Keratinocyte (primary cell): ENCODE measurements at places on chromosomes 2 and 18.

GRCh38 chr2:237977380-237977779 is 10.6 kb downstream of the UBE2F start:
- no peak for DNase-seq

DNA sequence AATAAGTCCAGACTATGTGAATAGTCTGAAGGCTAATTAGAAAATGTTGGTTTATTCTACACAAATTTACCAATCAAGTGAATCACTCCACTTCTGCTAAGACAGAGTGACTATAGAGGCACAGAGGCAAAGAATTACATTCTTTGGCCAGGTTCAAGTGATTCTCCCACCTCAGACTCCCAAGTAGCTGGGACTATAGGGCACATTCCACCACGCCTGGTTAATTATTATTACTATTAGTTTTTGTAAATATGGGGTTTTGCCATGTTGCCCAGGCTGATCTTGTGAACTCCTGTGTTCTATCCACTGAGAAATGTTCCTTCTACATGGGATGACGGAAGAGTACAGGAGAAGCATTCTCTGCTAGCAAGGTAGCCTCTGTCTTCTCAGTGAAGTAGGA is 37.6 kb upstream of the PSME4 start:
- no peak for DNase-seq

- no peak for DNase-seq
Observed at GRCh38 chr2:197934261-197934933, 130.0 kb downstream of the PLCL1 start.

DNA sequence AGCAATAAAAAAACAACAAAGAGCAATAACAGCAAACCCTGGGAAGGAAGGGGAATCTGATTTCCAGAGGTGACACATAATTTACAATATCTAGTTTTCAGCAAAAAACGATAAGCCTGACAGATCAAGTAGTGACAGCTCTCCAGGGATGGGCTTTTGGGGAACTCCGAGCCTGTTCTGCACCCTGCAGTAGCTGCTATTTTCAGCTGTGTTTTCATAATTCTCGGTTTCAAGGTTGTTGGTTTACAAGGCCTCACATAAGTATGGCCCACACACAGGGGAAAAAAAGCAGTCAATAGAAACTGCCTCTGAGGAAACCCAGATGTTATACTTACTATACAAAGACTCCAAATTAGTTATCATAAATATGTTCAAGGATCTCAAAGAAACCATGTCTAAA is 67.7 kb upstream of the CTLA4 start:
- no peak for DNase-seq

- DNase-seq, result no peak
Observed at GRCh38 chr2:74576211-74576862, 21.8 kb downstream of the DOK1 start.

DNA sequence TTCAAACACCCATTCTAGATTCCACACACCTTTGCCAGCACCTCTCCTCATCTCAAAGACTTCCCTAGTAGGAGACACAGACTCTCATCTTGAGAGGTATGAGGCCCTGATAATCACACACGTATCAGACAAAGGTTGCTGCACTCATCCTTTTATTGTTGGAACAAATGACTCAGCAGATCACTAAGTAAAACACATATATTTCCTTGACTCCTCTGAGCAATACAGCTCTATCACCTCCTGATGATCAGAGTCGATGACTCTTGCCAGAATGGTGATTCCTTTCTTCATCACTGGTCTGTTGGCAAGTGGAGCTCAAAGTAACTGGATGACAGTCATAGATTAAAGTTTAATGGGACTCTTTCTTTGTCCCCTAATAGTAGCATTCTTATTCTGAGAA is 1049.2 kb upstream of the ZEB2 start:
- DNase-seq, result no peak

DNA sequence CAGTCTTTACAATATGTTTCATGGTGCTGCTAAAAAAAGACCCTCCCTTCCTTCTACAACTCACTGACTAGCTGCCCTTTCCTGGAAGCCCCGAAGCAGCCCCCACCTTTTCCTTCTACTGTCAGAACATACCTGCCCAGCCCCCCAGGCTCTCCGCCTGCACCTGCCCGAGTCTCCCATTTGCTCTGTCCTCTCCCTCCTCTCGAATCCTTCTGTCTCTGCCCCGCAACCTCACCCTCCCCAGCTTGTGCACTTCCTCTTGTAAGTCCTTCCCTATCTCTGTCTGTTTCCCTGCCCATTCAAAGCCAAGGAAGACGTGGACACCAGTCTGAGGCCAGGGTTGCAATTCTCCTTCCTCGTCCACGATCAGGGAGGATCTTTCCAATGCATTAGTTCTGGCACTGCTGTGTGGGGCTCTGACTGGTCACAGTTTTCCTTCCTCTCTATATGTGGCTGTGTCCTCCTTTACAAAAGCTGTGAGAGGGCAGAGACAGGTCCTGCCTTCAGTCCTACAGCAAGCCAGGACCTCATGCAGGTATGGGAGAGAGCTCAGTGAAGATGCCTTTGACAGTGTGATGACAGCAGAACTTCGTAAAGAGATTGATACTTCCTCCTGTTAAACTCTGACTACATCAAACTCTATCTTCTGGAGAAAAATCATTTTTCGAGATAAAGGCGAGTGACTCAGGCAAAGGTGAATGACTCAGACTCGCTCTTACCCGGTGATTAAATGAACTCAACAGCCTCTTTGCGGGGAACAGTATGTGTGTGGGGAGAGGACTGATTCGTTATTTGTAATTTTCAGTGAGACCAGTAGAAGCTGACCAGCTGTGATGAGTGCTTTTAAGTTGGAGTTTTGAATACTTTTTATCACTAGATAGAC is 14.2 kb downstream of the TNFRSF11A start:
- peak; percentile 25 for DNase-seq

DNA sequence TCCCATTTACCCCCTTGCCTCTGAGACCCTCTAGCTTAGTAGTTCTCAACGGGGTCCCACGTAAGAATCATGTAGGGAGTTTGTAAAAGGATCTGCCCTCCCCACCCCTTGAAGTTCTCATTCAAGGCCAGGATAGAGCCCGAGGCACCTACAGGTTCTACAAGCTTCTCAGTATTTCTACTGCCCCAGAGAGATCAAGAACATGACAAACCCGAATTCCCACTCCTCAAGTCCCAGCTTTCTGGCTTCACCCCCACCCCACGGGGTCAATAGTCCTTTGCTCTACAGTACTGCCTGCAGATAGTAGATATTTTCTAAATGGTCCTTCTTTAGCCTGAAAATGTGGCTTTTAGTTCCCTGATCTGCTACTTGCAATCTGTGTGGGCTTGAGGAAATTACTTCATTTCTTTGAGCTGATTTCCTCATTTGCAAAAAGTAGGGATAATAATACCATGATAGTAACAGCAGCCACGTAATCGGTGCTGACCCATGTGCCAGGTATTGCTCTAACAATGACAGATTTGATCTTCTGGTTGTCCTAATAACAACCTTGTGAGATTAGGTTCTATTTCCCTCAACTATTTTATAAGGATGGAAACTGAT is 7.1 kb downstream of the CIB4 start:
- no peak for DNase-seq

DNA sequence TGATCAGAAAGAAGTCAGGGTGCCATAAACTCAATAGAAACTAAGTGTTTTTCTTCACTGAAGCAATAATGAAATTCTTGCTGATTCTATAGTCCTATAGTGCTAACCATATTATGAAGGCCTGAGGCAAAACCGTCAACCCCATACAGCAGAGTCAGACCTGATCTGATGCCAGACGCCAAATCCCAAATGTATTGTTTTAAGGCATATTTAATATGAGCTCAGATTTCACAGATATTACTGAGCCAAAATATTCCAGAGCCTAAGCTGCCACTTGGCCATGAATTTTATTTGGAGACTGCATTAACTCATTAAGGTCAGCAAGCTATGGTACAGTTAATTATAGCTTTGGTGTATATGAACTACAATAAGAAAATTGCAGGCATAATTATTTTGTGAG is 53.4 kb downstream of the SCN1A start:
- no peak for DNase-seq

DNA sequence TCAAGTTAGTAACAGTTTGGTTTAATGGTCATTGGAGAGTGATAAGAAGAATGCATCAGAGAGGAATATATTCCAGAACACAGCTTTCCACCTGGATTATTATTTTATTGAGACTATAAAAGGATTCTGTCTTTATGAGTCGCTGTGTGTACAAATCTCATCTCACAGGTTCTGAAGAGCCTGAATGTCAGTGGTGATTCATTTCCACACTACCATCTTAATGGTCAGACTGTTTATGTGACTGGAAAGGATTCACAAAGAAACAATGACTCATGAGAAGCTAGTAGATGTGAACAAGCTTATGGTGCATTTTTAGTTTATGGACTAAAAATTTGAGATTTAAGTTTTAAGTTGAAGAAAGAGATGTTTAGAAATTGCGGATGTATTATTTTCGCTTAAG is 685.4 kb upstream of the NRXN1 start:
- no peak for DNase-seq

GRCh38 chr2:69077252-69077950 is 64.4 kb downstream of the ANTXR1 start:
- DNase-seq, result no peak

- DNase-seq, result no peak
Observed at GRCh38 chr2:128775217-128775913, 456.7 kb upstream of the HS6ST1 start.

GRCh38 chr2:157735532-157735931 is 106.9 kb upstream of the ACVR1C start:
- no peak for DNase-seq

DNA sequence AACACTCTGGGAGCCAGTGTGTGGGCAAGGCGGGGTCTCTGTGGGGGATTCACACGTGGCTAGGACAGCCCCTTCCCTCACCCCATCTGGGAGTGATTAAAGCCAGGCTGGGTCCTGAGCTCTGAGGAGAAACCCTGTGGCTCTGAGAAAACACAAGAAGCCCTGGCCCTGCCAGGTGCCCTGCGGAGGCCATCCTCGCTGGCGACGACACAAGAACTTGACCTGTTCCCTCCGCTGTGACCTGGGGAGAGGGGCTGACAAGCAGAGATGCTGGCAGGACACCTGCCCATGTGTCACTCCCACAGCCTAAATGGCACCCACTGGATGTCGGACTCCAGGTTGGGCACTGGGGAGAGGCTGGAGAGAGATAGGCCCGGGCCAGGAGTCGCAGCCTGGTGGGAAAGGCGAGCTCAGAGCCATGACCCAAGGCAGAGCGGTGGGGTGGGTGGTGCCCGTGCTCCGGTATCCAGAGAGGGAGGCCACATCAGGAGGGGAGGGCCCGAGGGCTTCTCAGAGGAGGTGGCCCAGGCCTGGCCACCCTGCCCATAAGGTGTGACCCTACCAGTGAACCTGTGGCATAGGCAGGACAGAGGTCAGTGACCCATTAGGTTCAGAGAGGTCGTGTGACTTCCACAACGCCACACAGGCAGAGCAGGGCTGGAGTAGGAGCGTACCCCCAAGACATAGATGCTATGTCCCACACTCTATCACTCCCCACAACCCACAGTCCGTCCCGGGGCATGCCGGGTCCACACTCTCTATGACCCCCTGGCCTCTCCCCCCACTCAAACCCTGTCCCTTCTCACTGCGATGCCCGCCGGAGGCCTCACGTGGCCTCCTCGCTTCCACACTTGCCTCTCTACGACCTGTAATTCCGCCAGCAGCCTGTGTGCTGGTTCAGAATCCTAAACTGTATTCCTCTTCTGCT is 59.4 kb upstream of the HPCAL1 start:
- no peak for DNase-seq

DNA sequence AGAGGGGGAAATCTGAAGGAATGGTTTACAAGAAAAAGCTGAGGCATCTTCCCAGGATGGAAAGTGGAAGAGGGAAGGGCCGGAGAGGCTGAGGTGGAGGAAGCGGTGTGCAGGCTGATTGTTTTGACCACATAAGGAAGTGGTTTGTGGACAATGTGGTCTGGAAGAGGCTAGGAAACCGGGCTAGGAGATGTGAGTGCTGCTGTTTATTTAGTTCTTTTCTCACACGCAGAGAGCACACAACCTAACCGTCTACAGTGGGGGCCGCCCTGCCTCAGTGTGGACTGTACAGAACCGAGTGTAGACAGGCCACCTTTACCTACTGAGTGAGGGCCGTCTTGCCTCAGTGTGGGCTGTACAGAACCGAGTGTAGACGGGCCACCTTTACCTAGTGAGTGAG is 251.7 kb upstream of the PXDN start:
- DNase-seq, result no peak

DNA sequence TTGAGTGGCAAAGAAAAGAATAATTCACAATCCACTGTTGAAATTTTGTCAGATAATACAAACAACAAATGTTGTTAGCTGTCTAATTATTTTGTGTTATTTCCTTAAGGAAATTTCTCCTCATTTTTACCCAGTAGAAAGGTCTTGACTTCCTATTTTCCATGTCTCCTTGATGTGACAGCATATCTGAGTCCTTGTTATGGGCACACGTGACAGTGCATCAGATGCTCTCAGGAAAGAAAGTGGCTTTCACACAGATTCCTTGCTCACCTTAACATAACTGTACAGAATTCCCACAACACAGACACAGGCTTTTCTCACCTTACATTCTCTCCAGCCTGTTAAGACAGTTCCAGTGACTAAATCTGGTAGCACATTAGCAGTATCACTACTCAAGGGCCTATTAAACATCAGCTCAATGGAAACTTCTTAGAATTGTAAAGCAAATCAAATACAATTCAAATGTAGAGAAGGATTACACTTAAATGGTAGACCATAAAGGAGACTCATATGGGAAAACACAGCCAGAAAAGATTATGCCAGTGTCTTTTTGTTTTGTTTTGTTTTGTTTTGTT is 30.2 kb upstream of the GPR55 start:
- DNase-seq, result no peak

DNA sequence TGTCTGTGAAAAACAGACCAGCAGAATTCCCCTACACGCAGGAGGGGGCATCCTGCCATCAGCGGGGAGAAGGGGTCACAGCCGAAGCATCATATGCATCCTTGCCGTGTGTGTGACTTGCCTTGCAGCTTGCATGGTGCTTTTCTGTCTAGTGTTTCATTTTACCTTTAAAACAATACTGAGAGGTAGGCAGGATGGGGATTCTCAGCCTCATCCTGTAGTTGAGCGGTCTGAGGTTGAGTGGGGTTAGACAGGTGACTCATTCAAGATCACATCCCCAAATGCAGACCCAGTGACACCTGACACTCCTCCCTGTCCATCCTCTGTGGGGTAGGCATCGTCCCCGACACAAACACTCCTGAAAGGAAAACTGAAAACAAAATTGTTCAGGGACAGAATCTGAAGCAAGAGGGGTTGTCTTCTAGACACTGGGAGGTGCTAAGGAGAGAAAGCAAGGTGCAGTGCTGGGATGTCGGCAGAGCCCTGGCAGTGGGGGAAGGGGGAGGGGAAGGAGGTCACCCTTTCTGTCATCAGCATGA is 7.9 kb downstream of the ARL4C start:
- no peak for DNase-seq

DNA sequence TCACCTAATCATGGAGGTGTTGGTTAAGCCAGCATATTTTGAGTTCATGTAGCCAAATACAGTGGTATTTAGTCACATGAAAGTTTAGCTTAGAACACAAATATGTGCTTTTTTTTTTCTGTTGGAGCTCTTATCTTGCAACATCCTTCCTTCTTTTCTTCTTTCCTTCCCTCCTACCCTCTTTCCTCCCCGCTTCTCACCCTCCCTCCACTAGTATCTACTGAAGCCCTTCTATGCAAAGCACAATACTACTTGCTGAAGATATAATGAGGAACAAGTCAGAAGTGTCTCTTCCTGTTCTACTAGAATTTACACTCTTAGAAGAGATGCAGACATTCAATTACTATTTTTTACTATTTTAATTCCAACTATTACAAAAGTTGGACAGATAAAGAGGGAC is 105.0 kb upstream of the ITGA4 start:
- no peak for DNase-seq
